ENCODE measurements at places on chromosomes 5 and 9. TPM values are rescaled to one million over a fixed set of nuclear protein-coding genes. Genes with fewer than 3 reads are reported as not detected.

DNA sequence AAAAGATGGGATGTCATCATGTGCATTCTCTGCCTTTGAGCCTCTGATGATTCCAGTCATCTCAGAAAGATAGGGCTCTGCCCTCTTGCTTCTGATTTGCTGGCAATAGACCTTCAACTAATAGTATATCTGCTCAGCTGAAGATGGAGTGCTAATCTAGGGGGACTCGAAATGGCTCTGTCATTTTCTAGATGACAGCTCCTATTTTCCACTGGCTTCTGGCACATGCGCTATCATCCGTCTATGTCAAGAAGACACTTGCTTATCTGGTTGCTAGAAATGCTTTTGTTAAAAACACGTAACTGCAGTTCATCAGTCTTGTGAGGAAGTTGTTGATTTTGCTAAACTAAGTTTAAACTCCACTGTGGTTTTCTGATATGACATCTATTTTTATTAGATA lies 265.5 kb upstream of the ZNF608 start:
- DNase-seq: no peak

Gene PPP2CA
- 121 TPM for polyA plus RNA-seq

Gene RFK
- polyA plus RNA-seq: 15.4 TPM

DNA sequence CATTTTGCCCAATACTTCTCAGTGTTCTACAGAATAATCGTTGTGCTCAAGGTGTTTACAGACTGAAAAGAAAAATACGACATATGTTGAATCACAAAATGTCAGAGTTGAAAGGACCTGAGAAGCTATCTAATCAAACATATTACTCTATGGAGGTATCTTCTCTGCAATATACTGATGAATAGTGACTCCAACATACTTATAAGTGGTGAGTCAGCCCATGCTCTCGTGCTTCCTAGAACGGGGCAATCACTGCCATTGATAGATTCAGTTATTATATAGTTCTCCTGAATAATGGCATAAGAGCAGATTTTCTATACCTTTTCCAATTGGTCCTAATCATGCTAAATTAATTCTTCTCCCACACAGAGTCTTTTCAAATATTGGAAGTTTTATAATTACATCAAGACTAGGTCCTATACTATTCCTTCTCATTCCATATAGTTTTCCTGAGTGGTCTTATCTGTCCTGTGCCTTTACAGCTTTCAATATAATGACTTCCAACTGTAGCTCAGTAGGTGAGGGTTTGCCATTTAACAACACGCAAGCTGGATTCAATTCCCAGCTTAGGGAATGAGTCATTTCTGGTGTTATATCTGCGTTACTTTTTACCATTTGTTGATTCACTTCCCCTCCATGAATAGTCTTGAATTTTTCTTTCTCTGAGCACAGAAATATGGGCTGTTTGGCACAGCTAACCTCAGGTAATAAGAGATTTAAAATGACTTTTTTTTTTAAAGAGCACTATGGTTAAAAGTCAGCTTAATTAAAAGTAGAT lies 81.1 kb downstream of the PLK2 start:
- no peak for DNase-seq

- no peak for DNase-seq
Observed at GRCh38 chr9:69093471-69094103, 58.0 kb downstream of the FXN start.

Gene IL9
- not detected for polyA plus RNA-seq

Gene GNA14
- 0.22 TPM for polyA plus RNA-seq

Data from BJ (cell line).